Tibial nerve (tissue), 4 donors: ENCODE measurements at places on chromosomes 6 and 20.

- DNase-seq: no peak
These were observed 91.3 kb downstream of the ADGRB3 start for GRCh38 chr6:68726337-68726736.

DNA sequence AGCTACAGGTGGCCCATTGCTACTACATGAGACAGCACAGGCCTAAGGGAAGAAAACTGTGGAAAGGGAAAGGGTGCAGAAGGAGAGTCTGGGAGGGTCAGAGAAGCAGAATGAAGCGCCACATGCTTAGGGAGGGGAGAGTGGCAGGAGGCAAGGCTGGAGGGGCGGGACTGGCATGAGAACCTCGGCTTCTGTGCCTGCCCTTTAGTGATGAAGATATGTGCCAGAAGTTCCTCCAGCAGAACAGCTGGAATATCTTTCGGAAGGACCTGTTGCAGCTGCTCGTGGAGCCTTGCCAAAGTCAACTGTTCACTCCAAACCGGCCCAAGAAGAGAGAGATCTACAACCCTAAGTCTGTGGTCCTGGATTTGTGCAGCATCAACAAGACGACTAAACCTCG lies 61.8 kb downstream of the CNBD2 start:
- peak; percentile 28 for DNase-seq

DNA sequence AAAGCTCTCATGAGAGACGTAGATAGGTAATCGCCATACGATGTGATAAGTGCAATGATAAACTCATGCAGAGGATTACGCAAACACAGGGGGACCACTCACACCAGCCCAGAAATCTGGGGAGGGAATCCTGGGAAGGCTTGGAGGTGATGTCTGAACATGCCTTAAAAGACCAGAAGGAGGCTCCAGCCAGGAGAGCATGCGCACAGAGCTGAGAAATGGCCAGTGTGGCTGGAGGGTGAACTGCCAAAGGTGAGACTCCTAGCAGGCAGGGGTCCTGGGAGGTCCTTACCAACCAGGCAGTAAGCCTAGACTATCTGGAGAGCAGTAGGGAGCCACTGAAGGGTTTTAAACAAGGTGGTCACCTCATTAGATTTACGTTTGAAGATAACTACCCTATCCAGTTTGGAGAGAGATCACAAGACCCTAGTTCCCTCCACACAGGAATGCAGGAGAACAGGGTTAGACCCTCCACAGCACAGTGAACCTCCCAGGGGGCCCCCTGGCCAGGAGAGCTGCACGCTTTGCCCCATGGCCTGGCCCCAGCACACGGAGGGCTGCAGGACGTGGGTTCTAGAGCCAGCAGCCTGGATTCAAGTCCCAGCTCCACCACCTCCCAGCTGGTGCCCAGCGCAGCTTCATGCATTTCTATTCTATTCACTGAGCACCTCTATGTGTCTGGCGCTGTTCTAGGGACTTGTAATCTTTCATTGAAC lies 13.1 kb downstream of the MDFI start:
- no peak for DNase-seq

DNA sequence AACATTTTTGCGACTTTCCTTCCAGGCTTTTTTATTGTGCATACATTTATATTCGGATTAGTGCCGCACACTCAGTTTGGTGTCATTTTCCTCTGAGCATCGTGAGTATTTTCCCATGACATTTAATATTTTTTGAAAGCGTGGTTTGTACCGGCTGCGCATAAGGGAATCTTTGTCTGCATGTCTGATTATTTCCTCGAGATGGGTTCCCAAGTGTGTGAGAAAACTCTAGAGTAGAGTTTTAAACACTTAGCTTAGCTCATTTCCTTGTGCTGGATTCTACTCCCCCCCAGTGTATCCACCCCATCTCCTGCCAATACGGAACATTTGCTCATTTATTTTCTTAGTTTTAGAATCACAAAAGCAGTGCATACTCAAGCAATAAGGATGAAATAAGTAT lies 94.3 kb downstream of the CDC5L start:
- DNase-seq: no peak

- DNase-seq: no peak
These were observed 53.6 kb downstream of the ENPP1 start for GRCh38 chr6:131861381-131861780.

- no peak for DNase-seq
These were observed 70.7 kb upstream of the LTV1 start for GRCh38 chr6:143772116-143773086.

DNA sequence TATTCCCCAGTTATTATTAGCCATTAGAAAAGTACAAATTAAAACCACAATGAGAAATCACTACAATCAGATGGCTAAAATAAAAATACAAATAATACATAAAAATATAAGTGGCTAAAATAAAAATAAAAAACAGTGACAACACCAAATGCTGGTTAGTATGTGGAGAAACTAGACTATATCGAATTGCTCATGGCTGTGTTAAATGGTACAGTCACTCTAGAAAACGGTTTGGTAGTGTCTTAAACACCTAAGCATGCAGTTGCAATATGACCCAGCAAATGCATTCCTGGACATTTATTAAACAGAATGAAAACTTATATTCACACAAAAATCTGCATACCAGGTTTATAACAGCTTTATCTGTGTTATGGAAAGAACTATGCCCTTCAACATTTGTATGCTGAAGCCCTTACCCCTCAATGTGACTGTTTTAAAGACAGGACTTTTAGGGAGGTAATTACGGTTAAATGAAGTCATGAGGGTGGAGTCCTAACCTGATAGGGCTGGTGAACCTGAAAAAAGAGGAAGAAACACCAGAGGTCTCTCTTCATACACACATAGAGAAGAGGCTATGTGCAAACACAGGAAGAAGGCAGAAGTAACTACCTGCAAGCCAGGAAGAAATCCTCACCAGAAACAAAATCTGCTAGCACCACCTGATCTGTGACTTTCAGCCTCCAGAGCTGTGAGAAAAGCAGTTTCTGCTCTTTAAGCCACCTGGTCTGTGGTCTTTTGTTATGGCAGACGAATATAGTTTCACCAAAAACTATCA lies 84.9 kb downstream of the ASCC3 start:
- no peak for DNase-seq

DNA sequence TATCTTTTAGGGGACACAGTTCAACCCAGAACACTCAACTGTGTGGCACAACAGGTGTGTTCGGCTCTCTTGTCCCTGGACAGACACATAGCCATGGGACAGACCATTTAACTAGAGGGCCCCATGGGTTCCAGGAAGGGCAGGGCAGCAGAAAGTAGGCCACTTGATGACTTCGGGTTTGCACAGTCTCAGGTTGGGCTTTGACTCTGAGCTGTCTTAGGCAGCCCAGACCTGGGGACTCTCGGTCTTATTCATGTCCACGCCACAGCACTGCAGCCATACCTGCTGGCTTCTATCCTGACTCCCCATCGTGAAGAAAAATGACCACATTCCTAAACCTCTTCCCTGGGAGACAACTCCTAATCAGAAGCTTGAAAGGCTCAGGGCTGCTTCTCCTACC lies 146.1 kb upstream of the AKAP12 start:
- no peak for DNase-seq

DNA sequence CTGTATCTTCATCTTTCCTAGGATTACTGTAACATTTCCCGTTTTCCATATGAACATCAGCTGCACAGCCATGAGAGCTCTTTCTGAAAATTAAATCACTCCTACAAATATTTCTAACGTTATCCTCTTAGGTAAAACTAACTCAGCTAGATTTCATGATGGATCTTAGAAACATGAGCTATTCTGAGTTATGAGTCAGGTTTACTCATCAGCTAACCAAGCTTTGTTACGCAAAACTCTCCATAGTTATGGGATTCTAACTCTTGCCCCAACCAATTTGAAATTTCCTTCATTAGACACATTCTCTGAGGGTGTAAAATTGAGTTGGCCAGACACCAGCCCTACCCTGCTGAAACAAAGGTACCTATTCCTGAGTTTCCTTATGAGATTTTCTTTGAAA lies 14.0 kb downstream of the DEFB110 start:
- DNase-seq: no peak

GRCh38 chr6:47741807-47742206 lies 40.0 kb upstream of the OPN5 start:
- no peak for DNase-seq

DNA sequence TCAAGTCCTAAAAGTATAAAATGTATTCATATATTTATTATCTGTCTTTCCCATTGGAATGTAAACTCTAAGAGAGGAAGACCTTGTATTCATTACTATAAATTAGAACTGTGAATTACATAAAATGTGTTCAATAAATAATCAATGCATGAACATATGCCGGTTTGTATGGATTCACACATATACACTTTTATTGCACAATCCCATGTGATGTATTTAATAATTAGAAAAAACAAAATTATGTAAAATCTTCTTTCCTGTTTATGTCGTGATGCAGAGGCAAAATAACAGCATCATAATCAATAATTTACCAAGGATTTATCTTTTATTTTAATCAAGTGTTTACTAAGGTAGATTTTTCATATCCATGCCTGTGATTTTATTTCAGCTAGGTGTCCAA lies 240.5 kb downstream of the KHDRBS2 start:
- DNase-seq: no peak

- DNase-seq: no peak
These were observed 125.0 kb upstream of the TSHZ2 start for GRCh38 chr20:52847029-52847660.

DNA sequence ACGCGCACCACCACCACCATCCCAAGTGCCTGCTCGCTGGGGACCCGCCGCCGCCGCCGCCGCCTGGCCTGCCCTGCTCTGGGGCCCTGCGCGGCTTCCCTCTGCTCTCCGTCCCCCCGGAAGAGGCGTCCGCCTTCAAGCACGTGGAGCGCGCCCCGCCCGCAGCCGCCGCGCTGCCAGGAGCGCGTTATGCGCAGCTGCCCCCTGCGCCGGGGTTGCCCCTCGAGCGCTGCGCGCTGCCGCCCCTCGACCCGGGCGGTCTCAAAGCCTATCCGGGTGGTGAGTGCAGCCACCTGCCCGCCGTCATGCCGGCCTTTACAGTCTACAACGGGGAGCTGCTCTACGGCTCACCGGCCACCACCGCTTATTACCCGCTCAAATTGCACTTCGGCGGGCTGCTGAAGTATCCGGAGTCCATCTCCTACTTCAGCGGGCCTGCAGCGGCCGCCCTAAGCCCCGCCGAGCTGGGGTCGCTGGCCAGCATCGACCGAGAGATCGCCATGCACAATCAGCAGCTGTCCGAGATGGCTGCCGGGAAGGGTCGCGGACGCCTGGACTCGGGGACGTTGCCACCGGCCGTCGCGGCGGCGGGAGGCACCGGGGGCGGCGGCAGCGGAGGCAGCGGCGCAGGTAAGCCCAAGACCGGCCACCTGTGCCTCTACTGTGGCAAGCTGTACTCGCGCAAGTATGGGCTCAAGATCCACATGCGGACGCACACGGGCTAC lies 7.2 kb downstream of the PRDM13 start:
- DNase-seq: no peak

DNA sequence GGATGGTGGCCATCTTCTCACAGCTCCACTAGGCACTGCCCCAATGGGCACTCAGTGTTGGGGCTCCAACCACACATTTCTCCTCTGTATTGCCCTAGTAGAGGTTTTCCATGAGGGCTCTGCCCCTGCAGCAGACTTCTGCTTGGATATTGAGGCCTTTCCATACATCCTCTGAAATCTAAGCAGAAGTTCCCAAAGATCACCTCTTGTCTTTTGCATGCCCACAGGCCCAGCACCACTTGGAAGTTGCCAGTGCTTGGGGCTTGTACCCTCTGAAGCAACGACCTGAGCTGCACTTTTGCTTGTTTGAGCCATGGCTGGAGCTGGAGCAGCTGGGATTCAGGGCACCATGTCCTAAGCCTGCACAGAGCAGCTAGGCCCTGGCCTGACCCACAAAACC lies 189.1 kb upstream of the EYS start:
- DNase-seq: no peak

DNA sequence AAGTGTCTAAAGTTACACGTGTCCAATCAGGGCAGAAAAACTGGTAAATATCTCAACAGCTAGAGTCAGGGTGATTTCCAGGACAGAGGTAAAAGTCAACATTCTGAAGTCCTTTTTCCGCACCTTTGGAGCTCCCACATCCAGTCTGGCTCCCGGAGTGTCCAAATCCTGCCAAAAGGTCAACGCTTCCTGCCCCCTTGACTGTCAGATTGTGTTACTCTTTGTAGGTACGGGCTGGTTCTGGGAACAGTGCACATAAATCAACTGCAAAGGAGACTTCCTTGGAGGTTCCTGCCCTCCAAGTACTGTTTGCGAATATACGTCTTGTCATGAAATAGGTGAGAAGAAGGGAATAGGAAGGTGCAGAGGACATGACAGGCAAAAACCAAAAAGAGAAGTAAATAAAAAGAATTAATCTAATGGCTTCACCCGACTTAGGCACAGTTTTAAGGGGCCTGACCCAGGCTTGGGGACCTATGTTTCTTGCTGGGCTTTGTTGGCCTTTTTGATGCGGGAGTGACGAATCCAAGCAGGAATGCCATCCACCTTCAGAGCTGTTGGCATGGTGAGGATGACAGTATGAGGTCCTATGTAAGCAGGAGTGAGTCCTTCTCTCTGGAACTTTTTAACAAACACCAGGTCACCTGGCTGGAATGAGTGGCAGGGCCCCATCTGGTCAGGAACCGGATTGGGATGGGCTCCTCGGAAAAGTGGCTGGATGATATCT lies 155.4 kb downstream of the TRIM27 start:
- no peak for DNase-seq

- DNase-seq: no peak
These were observed 13.3 kb downstream of the TASP1 start for GRCh38 chr20:13625304-13625979.

DNA sequence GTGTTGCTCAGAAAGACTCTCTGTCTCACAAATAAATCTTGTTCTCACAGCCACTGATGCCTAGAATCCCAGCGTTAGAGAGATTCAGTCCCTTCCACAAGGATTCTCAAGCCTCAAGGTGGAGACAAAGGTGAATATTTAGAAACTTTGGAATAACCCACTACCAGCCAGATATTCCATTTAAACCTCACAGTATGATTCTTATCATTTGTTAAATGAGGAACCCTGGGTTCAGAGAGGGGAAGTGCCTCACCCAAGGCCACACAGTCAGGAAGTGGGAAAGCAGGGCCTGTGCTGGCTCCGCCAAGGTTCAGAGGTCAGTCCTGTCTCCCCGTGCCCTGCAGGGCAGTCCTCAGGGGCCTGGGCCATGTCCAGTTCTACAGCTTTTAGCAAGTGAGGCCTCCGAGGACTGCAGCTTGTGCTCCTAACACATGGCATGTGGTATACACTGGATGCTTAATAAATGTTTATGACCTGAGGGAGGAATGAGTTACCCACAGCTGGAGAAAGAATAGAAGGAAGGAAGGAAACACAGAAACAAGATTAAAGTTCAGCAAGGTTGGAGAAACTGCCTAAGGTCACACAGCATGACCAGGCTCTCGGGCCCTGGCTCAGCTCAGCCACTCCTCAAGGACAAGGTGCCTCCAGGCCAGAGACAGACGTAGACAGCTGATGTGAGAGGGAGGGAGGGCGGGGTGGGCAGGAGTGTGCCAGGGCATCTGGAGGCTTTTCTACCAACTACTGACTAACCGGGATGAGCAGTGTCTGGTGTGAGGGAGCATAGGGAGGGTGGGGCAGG lies 3.9 kb upstream of the TGM2 start:
- DNase-seq: no peak

- DNase-seq: no peak
These were observed 198.0 kb downstream of the SIM1 start for GRCh38 chr6:100266494-100267401.

GRCh38 chr6:162190981-162191380 lies 536.6 kb downstream of the PRKN start:
- no peak for DNase-seq
